ENCODE measurements at places on chromosomes 2 and 18. TPM values are rescaled to one million over a fixed set of nuclear protein-coding genes. Genes with fewer than 3 reads are reported as not detected.

Gene MOGAT1
- 1.7 TPM for total RNA-seq

Gene TOGARAM2
- total RNA-seq, result 19.8 TPM

Gene PRKAG3
- not detected for total RNA-seq

Gene RGPD4
- 0.15 TPM for total RNA-seq

Gene PID1
- total RNA-seq, result 41.3 TPM

Gene REG1B
- total RNA-seq, result 4.0 TPM

Gene ABCG8
- total RNA-seq, result 0.80 TPM

GRCh38 chr2:222752746-222753145 lies 81.3 kb downstream of the MOGAT1 start:
- DNase-seq, result no peak
- no peaks in the 10 kb centered on the region for H3K36me3 ChIP-seq
- no peak overlapping the region for H3K27ac ChIP-seq

GRCh38 chr18:54843314-54843713 lies 15.0 kb downstream of the RAB27B start:
- no peak overlapping the region for H3K27ac ChIP-seq
- no peak for DNase-seq
- H3K4me1 ChIP-seq, result no peaks in the 10 kb centered on the region
- no peaks in the 10 kb centered on the region for H3K27me3 ChIP-seq

- H3K27me3 ChIP-seq, result no peaks in the 10 kb centered on the region
- no peak for DNase-seq
- H3K4me1 ChIP-seq, result no peaks in the 10 kb centered on the region
- H3K4me3 ChIP-seq, result no peak overlapping the region
- H3K27ac ChIP-seq, result no peak overlapping the region
- peaks cover 16% of the 10 kb centered on the region for H3K36me3 ChIP-seq
Observed at GRCh38 chr2:61367177-61367576, 103.7 kb downstream of the USP34 start.

GRCh38 chr2:108447947-108448677 lies 894 bp upstream of the GCC2 start:
- H3K4me3 ChIP-seq, result peak overlapping the region; percentile 82
- peak overlapping the region; percentile 77 for H3K27ac ChIP-seq
- no peak for DNase-seq
- no peaks in the 10 kb centered on the region for H3K27me3 ChIP-seq
- H3K36me3 ChIP-seq, result peaks cover 5% of the 10 kb centered on the region
- peaks cover 7% of the 10 kb centered on the region for H3K4me1 ChIP-seq

- no peaks in the 10 kb centered on the region for H3K36me3 ChIP-seq
- H3K4me1 ChIP-seq, result peaks cover 4% of the 10 kb centered on the region
- H3K27me3 ChIP-seq, result no peaks in the 10 kb centered on the region
Observed at GRCh38 chr18:28048612-28049011, 128.3 kb downstream of the CDH2 start.

DNA sequence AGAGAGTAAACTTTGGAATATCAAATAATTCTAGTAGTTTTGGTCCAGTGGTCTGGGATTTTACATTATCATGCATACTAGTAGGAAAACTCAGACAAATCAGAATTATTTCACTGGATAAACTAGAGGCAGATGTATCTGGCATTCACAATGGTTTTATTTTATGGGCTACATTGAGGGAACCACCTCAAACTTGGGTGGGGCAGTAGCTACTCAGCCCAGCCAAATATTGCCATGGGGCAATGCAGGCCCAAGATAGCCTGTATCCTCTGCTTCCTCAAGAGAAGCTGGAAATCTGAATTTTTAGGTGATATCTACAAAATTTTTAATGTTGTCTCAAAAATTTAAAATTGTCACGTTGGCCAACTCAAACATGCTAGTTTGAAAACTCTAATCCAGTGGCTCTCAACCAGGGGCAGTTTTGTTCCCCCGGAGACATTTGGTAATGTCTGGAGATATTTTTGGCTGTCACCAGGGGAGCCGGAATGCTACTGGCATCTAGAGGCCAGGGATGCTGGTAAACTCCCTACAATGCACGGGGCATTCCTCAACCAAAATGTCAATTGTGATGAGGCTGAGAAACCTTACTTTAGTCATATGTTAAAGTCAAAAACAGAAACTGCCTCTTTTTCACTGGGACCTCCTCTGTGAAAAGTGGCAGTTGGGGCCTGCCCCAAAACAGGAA lies 172.8 kb upstream of the SPRED2 start:
- no peaks in the 10 kb centered on the region for H3K27me3 ChIP-seq
- DNase-seq, result no peak
- no peaks in the 10 kb centered on the region for H3K36me3 ChIP-seq
- H3K4me1 ChIP-seq, result no peaks in the 10 kb centered on the region
- H3K4me3 ChIP-seq, result no peak overlapping the region

- H3K27ac ChIP-seq, result peak overlapping the region; percentile 5
- H3K36me3 ChIP-seq, result peaks cover 3% of the 10 kb centered on the region
- no peak for DNase-seq
- no peak overlapping the region for H3K4me3 ChIP-seq
- H3K4me1 ChIP-seq, result peaks cover 35% of the 10 kb centered on the region
Observed at GRCh38 chr2:205702576-205702975, 20.3 kb downstream of the NRP2 start.

DNA sequence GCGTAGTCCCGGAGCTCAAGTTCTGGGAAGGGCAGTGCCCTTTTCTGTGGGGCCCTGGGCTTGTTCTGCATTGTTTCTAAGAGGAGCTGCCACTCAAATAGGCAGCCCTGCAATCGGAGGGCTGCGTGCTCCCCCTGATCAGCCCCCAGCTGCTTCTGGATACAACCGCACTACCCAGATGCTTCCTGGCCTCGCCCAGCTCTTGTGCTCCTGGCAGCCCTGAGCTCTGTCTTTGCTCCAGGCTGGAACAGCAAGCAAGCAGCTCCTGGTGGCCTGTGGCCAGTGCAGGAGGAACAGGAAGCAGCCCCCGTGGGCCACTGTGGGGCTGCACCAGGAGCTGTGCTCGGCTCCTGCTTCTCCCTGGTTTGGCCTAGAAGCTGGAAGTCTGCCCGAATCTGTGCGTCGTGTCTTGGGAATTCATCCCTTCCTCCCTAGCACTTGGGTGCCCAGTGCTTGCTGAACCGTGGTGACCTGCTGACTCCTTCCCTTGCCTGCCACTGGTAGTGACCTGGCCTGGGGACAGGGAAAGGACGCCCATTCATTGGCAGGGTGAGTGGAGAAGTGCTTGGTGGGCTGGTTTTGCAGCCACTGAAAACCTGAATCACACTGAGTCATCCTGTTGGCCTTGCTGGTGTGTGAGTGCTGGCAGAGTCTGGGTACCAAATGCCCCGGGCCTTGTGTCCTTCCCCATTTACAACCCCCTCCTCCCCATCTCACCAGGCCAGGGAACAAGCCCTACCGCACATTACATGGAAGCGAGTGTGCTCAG lies 27.3 kb upstream of the NTSR2 start:
- DNase-seq, result peak; percentile 26
- H3K36me3 ChIP-seq, result no peaks in the 10 kb centered on the region
- H3K27ac ChIP-seq, result peak overlapping the region; percentile 35
- H3K4me1 ChIP-seq, result no peaks in the 10 kb centered on the region

DNA sequence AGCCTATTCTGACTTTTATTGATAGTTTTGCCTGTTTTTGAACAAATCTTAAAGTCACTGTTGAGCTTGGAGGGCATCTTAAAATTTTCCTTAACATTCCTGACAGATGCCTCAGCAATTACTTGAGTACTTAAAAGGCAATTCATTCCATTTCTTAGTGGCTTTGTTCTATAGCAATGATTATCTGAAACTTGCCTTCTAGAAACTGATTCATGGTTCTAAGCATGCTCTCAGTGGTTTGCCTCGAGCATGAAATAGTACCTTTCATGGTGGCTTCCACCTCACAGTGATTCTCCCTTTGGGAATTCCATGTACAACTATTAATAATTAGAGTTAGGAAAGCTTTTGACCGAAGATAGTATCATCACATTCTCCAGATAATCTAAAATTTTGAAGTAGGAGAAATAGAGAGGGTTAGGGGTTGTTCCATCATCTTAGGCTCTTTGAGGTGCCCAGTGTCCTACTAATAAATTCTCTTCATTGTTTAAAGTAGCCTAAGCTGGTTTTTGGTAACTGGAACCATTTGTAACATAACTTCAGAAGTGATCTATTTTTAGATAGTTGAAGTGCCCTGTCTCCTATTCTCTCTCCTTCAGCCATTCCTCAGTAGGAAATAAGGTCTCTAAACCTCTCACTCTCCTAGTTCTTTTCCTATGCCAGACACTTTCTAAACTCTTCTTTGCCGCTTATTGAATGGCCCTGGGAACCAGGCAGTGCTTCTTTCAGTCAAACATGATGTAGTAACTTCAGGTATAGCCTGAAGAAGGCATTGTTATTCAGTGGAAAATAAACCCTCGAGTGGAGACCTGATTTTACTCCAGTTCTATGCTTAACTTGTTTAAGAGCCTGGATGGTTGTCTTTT lies 156.1 kb downstream of the HAUS1 start:
- H3K27ac ChIP-seq, result peak overlapping the region; percentile 84
- peaks cover 3% of the 10 kb centered on the region for H3K4me1 ChIP-seq
- no peaks in the 10 kb centered on the region for H3K27me3 ChIP-seq
- H3K4me3 ChIP-seq, result no peak overlapping the region
- peaks cover 16% of the 10 kb centered on the region for H3K36me3 ChIP-seq

DNA sequence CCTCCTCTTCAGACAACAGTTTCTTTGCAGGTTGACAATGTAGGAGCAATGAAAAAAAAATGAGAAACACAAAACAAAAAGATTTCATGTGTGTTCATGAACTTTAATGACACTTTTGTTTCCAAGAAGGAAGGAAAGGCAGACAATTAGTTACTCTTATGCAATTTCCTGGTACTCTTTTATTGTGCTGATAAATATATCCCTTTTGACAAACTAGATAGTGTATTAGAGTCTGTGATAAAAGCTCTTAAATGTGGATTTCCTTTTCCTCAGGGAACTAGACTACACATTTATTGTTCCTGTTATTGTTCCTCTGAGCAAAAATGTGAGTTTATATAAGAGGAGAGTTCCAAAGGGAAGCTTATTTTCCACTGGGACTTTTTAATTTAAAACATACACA lies 188.7 kb upstream of the NRXN1 start:
- H3K4me3 ChIP-seq, result no peak overlapping the region
- no peak for DNase-seq
- H3K27me3 ChIP-seq, result no peaks in the 10 kb centered on the region

DNA sequence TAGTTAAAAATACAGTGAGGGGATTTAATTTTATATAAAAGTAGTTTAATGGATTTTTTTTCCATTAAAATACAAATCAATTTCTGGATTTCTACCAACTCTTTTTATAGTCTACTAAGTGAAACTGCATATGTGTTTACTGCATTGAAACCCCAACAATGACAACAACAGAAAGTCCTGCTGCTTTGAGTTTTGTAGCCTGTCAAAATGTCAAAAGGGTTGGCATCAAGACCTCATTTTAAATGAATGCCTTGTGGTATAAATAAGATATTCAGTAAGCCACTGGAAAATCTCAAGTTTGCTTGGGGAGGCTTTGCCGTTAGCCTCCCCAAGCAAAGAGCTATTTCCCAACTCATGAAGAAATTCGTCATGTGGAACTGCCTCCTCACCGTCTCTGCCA lies 440.3 kb upstream of the HNMT start:
- no peak overlapping the region for H3K4me3 ChIP-seq
- H3K36me3 ChIP-seq, result no peaks in the 10 kb centered on the region
- DNase-seq, result no peak
- H3K27ac ChIP-seq, result no peak overlapping the region

GRCh38 chr18:8706791-8707555 lies 1.6 kb downstream of the MTCL1 start:
- H3K27me3 ChIP-seq, result no peaks in the 10 kb centered on the region
- H3K4me3 ChIP-seq, result peak overlapping the region; percentile 50
- H3K4me1 ChIP-seq, result peaks cover 12% of the 10 kb centered on the region
- H3K27ac ChIP-seq, result no peak overlapping the region
- DNase-seq, result peak; percentile 58

DNA sequence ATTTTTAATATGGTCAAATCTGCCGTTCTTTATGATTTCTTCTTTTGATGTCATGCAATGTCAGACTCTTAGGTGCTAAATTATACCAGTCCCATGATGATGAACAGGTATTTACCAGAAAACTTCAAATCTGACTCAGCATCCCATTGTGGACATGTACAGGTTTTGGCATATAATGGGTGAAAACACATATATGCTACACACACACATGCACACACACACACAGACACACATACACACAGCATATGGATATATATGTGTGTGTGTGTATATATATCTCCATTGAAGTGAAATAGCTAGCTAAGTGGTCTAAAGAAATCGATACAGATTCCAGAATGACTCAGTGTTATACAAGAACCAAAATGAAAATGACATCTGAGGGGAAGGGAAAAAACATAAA lies 7.4 kb downstream of the PLEK start:
- H3K27ac ChIP-seq, result no peak overlapping the region
- H3K4me3 ChIP-seq, result no peak overlapping the region
- no peaks in the 10 kb centered on the region for H3K27me3 ChIP-seq
- H3K4me1 ChIP-seq, result no peaks in the 10 kb centered on the region

DNA sequence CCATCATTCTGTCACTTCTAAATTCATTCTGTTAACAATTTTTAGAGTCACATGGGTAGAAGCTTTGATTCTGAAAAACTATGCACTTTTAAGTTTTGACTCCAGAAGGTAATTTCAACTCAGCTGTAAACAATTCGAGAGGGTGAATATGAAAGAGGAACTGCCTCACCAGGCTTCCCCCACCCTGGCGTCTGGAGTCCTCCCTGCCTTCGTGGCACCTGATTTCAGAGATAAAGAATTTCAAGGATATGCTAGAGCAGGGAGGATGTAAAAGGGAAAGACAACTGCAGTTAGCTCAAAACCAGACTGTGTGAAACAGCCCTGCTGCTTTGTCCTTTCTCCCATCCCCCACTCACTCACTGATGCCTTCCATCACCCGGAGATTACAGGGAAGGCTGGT lies 40.7 kb downstream of the ONECUT2 start:
- no peaks in the 10 kb centered on the region for H3K27me3 ChIP-seq
- H3K27ac ChIP-seq, result no peak overlapping the region
- DNase-seq, result no peak
- no peaks in the 10 kb centered on the region for H3K4me1 ChIP-seq

- no peaks in the 10 kb centered on the region for H3K27me3 ChIP-seq
- DNase-seq, result no peak
- H3K4me3 ChIP-seq, result no peak overlapping the region
- H3K4me1 ChIP-seq, result no peaks in the 10 kb centered on the region
- H3K36me3 ChIP-seq, result no peaks in the 10 kb centered on the region
Observed at GRCh38 chr2:12066986-12067385, 320.6 kb downstream of the LPIN1 start.

DNA sequence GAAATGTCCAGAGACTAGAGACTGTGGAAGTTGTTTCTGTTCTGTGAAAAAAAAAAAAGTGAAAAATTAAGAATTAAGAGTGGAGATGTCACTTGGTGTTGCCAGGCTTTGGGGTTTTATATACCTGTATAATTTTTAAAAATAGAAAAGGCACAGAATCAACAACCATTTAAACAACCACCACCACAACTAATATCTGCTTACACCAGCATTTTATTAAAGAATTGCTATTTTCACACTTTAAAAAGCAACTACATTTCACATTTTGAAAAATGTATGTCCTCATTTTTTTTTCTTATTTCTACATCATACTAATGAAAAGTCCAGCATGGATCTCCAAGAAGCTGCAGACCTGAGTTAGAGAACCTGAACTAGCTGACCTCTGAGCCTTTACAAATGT lies 167.5 kb upstream of the DTNA start:
- no peaks in the 10 kb centered on the region for H3K4me1 ChIP-seq
- no peak overlapping the region for H3K27ac ChIP-seq
- no peaks in the 10 kb centered on the region for H3K36me3 ChIP-seq
- H3K4me3 ChIP-seq, result no peak overlapping the region
- H3K27me3 ChIP-seq, result no peaks in the 10 kb centered on the region
- DNase-seq, result no peak

- DNase-seq, result no peak
- H3K27ac ChIP-seq, result no peak overlapping the region
- H3K27me3 ChIP-seq, result no peaks in the 10 kb centered on the region
- no peak overlapping the region for H3K4me3 ChIP-seq
- H3K36me3 ChIP-seq, result no peaks in the 10 kb centered on the region
Observed at GRCh38 chr2:73104933-73105332, 7.8 kb downstream of the RAB11FIP5 start.
